ENCODE measurements at places on chromosomes 16 and 17. TPM values are rescaled to one million over a fixed set of nuclear protein-coding genes. Genes with fewer than 3 reads are reported as not detected.

GRCh38 chr17:50785946-50786570 lies 18.7 kb upstream of the ANKRD40CL start:
- DNase-seq, result peak; percentile 31

Gene GP2
- total RNA-seq, result 6.5 TPM

Gene ZDHHC7
- total RNA-seq, result 76.9 TPM

DNA sequence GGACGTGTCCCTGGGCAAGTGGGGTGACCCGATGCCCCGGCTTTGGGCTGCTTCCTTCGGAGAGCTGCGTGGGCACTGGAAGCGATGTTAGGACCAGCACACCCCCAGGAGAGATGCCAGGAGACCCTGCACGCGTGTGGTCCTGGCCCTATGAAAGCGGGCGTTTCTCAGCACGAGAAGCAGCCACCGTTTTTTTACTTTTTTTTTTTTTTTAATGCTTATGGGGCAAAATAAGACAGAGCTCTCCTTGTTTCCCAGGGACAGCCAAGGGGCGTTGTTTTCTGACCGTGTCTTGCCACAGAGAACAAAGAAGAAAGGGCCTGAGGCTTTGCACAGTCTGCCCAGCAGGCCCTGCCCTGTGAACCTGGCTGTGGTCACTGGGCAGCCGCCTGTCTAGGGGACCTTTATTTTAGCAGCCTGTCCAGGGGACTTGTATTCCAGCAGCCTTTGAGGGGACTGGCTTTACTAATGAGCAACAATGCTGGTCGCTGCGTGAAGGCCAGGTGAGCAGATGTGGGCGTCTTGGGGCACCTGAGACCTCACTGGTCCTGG lies 996 bp downstream of the SLC25A10 start:
- no peak for DNase-seq

- no peak for DNase-seq
Observed at GRCh38 chr16:59478838-59479237, 744.7 kb upstream of the GOT2 start.

- no peak for DNase-seq
Observed at GRCh38 chr16:8572919-8573724, 17.2 kb downstream of the TMEM114 start.

DNA sequence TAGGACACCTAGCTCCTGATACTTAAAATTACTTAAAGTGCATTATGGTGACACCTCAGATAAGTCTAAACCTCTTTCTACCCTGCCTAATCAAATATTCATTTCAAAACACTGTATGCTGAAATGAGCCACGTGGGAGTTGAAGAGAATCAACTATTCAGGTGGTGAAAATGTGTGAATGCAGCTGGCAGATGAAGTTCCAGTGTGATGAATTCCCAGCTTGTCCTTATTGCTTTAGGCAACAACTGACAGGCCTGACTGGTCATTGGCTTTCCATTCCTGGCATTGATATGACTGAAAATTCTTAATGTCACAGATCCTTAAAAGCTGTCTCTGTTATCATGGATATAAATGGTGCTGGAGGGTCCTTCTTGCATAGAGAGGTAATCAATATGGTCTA lies 301.9 kb upstream of the TBX2 start:
- no peak for DNase-seq

- DNase-seq, result no peak
Observed at GRCh38 chr17:63221939-63222338, 224.2 kb downstream of the CYB561 start.

- no peak for DNase-seq
Observed at GRCh38 chr16:8758022-8758421, 39.4 kb downstream of the TMEM186 start.

DNA sequence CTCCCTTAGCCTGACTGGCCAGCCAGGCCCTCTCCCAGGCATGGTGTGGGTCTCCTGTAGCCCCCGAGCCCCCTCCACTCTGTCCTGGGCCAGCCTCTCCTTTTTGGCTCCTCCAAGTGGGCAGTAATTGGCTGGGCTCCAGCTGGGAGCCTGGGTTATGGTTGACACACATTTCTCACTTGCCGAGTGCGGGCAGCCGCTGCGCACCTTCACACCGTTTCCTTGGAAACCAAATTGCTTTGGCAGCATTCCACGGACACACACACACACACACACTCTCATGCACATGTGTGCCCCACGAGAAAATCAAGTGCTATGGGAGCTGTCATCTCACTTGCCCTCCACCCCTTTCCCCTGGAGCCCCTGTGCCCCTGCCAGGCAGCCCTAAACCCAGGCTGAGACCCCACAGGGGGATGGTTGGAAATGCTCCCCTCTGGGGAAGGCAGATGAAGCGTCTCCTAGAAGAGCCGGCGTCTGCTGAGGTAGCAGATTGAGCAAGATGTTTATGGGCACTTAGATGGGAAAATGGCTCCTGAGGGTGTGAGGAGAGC lies 402.7 kb upstream of the TNRC6C start:
- no peak for DNase-seq

Gene CSH1
- not detected for total RNA-seq

Gene VTN
- 0.11 TPM for total RNA-seq

Gene NOD2
- 0.61 TPM for total RNA-seq

Measured in left colon (tissue), 2 donors.